Omental fat pad (tissue), 4 donors: ENCODE measurements at places on chromosomes 12 and 14. TPM values are rescaled to one million over a fixed set of nuclear protein-coding genes. Genes with fewer than 3 reads are reported as not detected.

Gene IQSEC3
- total RNA-seq = 3.3 TPM

Gene RNASE3
- not detected for total RNA-seq

Gene METTL1
- 12.8 TPM for total RNA-seq

- no peak for DNase-seq
These were observed 31.5 kb downstream of the TMEM132D start for GRCh38 chr12:129871991-129872972.

DNA sequence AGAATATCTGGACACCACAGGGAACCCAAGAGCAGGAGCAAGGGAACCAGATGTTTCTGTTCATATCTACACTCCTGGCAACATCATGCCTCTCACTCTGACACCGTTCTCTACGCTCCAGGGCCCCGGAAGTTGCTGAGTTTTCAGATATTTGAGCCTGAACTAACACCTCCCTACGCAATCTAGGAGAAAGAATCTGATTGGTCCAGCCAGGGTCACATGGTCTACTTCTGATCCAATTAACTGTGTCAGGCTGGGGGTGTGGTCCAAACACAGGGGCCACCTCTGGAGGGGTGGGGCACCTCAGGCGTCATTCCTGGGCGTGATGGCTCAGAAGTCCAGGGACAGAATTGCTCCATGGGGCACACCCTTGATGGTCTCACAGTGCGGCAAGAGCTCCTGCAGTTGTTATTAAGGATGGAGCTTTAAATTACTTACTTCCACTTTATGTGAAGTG lies 165.5 kb downstream of the PTPN11 start:
- DNase-seq = no peak

DNA sequence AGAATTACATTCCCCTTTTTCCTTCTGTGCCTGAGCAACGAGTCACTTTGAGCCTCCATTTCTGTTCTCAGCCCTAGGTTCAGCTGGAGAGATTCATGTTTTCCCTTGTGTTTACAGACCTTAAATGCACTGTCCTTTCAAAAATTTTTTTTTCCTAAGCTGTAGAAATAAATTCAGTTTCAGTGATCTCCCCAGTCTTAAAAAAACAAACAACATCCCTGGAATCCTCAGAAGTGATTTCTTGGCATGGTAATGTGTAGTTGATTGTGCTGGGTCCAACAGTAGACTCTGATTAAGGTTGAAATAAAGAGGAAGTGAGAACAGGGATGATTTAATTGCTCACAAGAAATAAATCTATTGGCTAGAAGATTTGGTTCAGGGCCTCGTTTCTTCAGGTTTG lies 89.3 kb downstream of the NTN4 start:
- DNase-seq = no peak

GRCh38 chr12:67991158-67991557 lies 1.9 kb downstream of the IFNG-AS1 start:
- DNase-seq = no peak

DNA sequence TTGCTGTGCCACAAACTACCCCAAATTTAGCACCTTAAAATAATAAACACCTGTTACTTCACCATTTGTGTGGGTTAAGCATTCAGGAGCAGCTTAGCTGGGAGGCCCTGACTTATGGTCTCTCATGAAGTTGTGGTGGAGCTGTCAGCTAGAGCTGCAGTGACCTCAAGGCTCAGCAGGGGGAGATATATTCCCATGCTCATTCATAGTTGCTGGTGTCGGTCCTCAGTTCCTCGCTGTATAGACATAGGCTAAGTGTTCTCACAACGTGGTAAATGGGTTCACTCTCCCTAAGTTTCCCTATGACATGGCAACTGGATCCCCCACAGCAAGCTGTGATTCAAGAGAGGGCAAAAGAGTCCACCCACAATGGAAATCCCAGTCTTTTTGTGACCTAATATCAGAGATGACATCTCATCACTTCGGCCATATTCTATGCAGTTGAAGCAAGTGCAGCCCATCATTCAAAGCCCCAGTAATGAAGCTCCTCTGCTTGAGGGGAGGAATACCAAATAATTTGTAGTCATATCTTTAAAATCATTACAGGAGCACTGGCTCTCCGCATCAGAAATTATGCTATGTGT lies 41.1 kb downstream of the PRB3 start:
- DNase-seq = no peak

- no peak for DNase-seq
These were observed 12.7 kb upstream of the TMCC3 start for GRCh38 chr12:94663071-94663470.
